ENCODE measurements at places on chromosomes 6 and 20. TPM values are rescaled to one million over a fixed set of nuclear protein-coding genes. Genes with fewer than 3 reads are reported as not detected.
A peak's percentile ranks its signal among the peaks of the same experiment; 100 is the strongest.

GRCh38 chr6:159062564-159062945 lies 17.8 kb upstream of the TAGAP start:
- DNase-seq: no peak

- DNase-seq: no peak
Observed at GRCh38 chr6:14953836-14954235, 292.0 kb upstream of the JARID2 start.

DNA sequence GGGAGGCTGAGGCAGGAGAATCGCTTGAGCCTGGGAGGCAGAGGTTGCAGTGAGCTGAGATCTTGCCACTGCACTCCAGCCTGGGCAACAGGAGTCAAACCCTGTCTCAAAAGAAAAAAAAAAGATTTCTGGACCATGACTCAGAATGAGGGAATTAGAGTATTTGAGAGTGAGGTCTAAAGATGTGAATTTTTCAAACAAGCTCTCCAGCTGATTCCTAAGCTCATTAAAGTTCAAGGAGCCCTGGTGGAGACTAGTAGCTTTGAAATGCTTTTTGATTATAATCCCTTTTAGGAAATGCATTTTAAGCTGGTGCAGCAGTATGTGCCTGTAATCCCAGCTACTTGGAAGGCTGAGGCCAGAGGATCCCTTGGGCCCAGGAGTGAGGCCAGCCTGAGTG lies 21.8 kb upstream of the SRF start:
- no peak for DNase-seq

GRCh38 chr20:53829724-53830521 lies 236.3 kb upstream of the ZNF217 start:
- peak; percentile 40 for DNase-seq

GRCh38 chr6:116266803-116267202 lies 12.9 kb downstream of the TSPYL1 start:
- DNase-seq: peak; percentile 85

LY6G6C gene
- 0.38 TPM for total RNA-seq

DNA sequence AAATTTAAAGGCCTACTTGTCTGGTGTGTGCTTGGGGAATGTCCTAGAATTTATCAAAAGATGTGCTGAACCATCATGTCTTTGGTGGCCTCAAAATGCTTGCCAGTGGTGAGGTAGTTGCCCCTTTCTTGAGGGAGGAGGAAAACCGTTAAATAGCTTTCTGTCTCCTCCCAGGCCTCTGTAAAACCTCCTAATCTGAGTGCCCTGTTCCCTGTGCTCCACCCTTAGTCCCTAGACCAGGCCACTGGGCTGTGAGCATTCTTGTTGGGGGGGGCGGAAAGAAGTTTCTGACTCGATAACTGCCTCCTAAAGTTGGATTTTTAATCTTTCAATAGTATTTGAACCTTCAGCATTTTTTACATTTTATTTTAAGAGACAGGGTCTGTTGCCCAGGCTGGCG lies 23.1 kb downstream of the JARID2 start:
- DNase-seq: no peak

ZC2HC1B gene
- not detected for total RNA-seq

RIPOR2 gene
- total RNA-seq: not detected

GRCh38 chr6:138728662-138729061 lies 44.9 kb upstream of the CCDC28A start:
- DNase-seq: no peak

Measured in bronchial epithelial cell (primary cell).